Activated CD4-positive, alpha-beta memory T cell treated with anti-CD3 and anti-CD28 coated beads for 36 hours (primary cell): ENCODE measurements at places on chromosomes 5 and 9. TPM values are rescaled to one million over a fixed set of nuclear protein-coding genes. Genes with fewer than 3 reads are reported as not detected.

- no peaks in the 10 kb centered on the region for H3K27me3 ChIP-seq
- H3K36me3 ChIP-seq, result peaks cover under 1% of the 10 kb centered on the region
- peaks cover 51% of the 10 kb centered on the region for H3K4me1 ChIP-seq
- no peak for DNase-seq
- H3K27ac ChIP-seq, result peak overlapping the region; percentile 95
Measured at GRCh38 chr5:131210151-131210510, 39.4 kb downstream of the LYRM7 start.

DNA sequence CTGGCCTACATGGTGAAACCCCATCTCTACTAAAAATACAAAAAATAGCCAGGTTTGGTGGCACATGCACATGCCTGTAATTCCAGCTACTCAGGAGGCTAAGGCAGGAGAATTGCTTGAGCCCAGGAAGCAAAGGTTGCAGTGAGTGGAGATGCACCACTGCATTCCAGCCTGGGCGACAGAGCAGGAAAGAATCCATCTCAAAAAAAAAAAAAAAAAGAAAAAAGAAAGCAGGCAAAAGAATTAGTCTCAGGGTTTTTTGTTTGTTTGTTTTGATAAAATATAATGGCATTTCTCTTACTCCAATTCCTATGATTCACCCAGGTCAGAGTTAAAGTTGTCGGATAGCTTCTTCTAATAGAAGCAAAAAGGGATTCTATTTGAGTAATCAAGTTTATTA lies 67.0 kb upstream of the ATG10 start:
- no peak overlapping the region for H3K4me3 ChIP-seq
- no peaks in the 10 kb centered on the region for H3K27me3 ChIP-seq
- H3K4me1 ChIP-seq, result no peaks in the 10 kb centered on the region

DNA sequence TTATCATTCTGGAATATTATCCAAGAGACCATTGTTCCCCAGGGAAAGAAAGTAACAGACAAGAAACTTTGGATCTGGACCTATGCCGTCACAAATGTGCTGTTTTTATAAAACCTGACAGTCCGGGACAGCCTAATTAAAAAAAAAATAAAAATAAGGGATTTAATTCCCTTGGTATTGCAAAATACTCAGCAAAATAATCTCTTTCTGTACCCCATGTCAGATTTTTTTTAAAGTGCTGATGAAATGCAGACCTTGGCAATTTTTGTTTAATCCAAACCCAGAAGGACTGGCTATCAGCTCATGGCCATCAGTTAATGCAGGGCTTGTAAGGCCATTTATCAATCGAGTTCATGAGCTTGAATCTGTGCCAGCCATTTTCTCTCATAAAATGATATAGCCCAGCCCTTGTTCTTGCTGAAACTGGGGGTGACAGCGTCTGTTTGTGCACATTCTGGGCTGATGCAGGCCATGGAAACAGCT lies 162.7 kb upstream of the S1PR3 start:
- H3K4me3 ChIP-seq, result no peak overlapping the region
- H3K36me3 ChIP-seq, result no peaks in the 10 kb centered on the region
- H3K27ac ChIP-seq, result no peak overlapping the region
- H3K4me1 ChIP-seq, result no peaks in the 10 kb centered on the region

The SPEF2 gene
- 10.6 TPM for total RNA-seq

The IFNB1 gene
- total RNA-seq, result 0.26 TPM

The TEK gene
- total RNA-seq, result not detected

- H3K27me3 ChIP-seq, result peaks cover 2% of the 10 kb centered on the region
- H3K4me1 ChIP-seq, result no peaks in the 10 kb centered on the region
- DNase-seq, result no peak
- H3K27ac ChIP-seq, result no peak overlapping the region
Measured at GRCh38 chr5:77867194-77867691, 91.1 kb upstream of the TBCA start.

GRCh38 chr5:133034064-133034463 lies 7.7 kb upstream of the ZCCHC10 start:
- H3K27ac ChIP-seq, result no peak overlapping the region
- DNase-seq, result no peak
- H3K4me1 ChIP-seq, result no peaks in the 10 kb centered on the region
- no peak overlapping the region for H3K4me3 ChIP-seq

The MVB12B gene
- 1.4 TPM for total RNA-seq

The TNFSF15 gene
- 0.14 TPM for total RNA-seq

The TRMT10B gene
- total RNA-seq, result 11.5 TPM

GRCh38 chr5:108345541-108346171 lies 36.2 kb downstream of the FBXL17 start:
- H3K4me1 ChIP-seq, result no peaks in the 10 kb centered on the region
- peaks cover 3% of the 10 kb centered on the region for H3K36me3 ChIP-seq
- no peak for DNase-seq

GRCh38 chr5:13553896-13554295 lies 390.6 kb downstream of the DNAH5 start:
- H3K36me3 ChIP-seq, result no peaks in the 10 kb centered on the region
- no peak overlapping the region for H3K4me3 ChIP-seq
- H3K4me1 ChIP-seq, result no peaks in the 10 kb centered on the region
- H3K27ac ChIP-seq, result no peak overlapping the region
- no peak for DNase-seq
- no peaks in the 10 kb centered on the region for H3K27me3 ChIP-seq

DNA sequence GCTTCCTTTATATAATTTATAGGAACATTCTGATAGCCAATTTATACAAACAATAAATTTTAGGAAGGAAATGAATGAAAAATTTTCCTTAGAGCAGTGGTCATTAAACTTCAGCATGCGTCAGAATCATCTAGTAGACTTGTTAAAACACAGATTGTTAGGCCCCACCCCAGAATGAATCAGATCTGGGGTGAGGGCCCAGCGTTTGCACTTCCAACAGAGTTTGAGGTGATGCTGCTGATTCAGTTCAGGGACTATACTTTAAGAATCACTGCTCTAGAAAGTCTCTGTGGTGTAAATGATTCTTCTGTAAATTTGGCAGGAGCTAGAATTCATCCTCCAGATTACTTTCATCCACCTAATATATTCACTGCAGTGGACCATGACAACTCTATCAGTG lies 80.4 kb downstream of the SLC12A2 start:
- H3K4me1 ChIP-seq, result no peaks in the 10 kb centered on the region
- H3K27ac ChIP-seq, result no peak overlapping the region
- peaks cover 35% of the 10 kb centered on the region for H3K36me3 ChIP-seq
- H3K4me3 ChIP-seq, result no peak overlapping the region

DNA sequence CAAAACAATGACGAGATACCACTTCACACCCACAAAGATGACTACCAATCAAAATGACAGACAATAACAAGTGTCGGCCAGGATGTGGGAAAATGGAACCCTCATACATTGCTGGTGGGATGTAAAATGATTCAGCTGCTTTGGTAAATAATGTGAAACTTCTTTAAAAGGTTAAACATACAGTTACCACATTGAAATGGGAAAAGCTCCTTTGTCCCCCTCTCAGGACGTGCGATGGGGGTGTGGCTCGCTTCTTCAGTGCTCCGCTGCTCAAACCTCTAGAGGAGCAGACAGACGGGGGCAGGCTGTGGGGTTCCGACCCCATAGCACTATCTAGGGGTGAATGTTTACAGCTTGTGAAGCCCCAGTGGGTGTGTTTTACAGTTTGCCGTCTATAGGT lies 8.0 kb upstream of the PLPP6 start:
- DNase-seq, result no peak
- no peaks in the 10 kb centered on the region for H3K27me3 ChIP-seq
- H3K36me3 ChIP-seq, result no peaks in the 10 kb centered on the region
- no peak overlapping the region for H3K27ac ChIP-seq
- no peaks in the 10 kb centered on the region for H3K4me1 ChIP-seq

The OR1J2 gene
- total RNA-seq, result not detected

The PCDHA5 gene
- not detected for total RNA-seq

- peak overlapping the region; percentile 98 for H3K4me3 ChIP-seq
- no peaks in the 10 kb centered on the region for H3K27me3 ChIP-seq
- H3K27ac ChIP-seq, result peak overlapping the region; percentile 96
- H3K36me3 ChIP-seq, result peaks cover 43% of the 10 kb centered on the region
Measured at GRCh38 chr9:130039528-130040147, 3.4 kb downstream of the FNBP1 start.

The HMMR gene
- total RNA-seq, result 109 TPM

DNA sequence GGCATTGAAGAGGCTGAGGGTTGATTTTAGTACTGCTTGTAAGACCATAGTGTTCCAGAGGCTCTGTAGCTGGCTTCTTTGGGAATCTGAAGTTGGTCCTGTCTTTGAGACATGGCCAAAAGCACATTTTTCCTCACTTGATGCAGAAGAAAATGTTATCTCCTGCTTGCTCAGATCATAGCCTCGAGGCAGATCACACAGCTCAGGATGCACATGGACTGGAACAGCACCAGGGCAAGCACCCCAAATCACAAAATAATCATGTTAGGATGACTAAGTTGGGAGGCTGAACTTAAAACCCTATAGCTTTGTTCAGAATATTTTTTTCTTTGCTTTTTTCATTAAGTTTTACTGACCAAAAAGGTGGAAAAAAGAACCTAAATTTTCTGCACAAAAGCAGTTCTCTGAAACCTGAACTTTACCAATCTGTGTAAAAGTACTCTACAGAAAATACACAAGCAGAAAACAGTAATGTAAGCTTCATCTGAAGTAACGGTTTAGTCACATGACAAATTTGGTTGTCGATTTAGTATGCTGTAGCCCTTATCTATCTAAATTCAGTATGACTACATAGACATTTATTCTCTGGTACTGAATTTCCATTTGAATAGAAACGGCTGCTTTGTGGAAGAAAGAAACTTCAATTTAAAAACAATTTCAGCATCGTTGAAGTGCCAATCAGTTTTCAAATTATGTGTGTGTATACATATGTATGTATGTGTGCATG lies 3.4 kb downstream of the KLHL9 start:
- H3K36me3 ChIP-seq, result peaks cover 26% of the 10 kb centered on the region
- peak overlapping the region; percentile 35 for H3K4me3 ChIP-seq
- DNase-seq, result no peak
- H3K27me3 ChIP-seq, result no peaks in the 10 kb centered on the region
- H3K27ac ChIP-seq, result no peak overlapping the region

- H3K4me3 ChIP-seq, result peak overlapping the region; percentile 55
- H3K4me1 ChIP-seq, result peaks cover 89% of the 10 kb centered on the region
- H3K27ac ChIP-seq, result peak overlapping the region; percentile 98
- H3K36me3 ChIP-seq, result peaks cover 33% of the 10 kb centered on the region
- H3K27me3 ChIP-seq, result no peaks in the 10 kb centered on the region
Measured at GRCh38 chr5:131279204-131279603, 15.4 kb downstream of the CDC42SE2 start.

- no peak overlapping the region for H3K27ac ChIP-seq
- DNase-seq, result no peak
- H3K36me3 ChIP-seq, result no peaks in the 10 kb centered on the region
- peaks cover 11% of the 10 kb centered on the region for H3K4me1 ChIP-seq
- H3K4me3 ChIP-seq, result no peak overlapping the region
Measured at GRCh38 chr9:8855046-8855445, 1055.5 kb upstream of the DMAC1 start.

The LCP2 gene
- total RNA-seq, result 212 TPM

GRCh38 chr5:89421035-89421434 lies 538.1 kb upstream of the MEF2C start:
- H3K36me3 ChIP-seq, result no peaks in the 10 kb centered on the region
- H3K4me3 ChIP-seq, result no peak overlapping the region
- no peaks in the 10 kb centered on the region for H3K4me1 ChIP-seq

GRCh38 chr9:70291446-70291845 lies 32.7 kb downstream of the SMC5 start:
- no peak overlapping the region for H3K27ac ChIP-seq
- peaks cover 15% of the 10 kb centered on the region for H3K4me1 ChIP-seq
- H3K4me3 ChIP-seq, result no peak overlapping the region
- H3K27me3 ChIP-seq, result no peaks in the 10 kb centered on the region

GRCh38 chr5:29972597-29972996 lies 1220.9 kb upstream of the CDH6 start:
- no peaks in the 10 kb centered on the region for H3K36me3 ChIP-seq
- no peaks in the 10 kb centered on the region for H3K27me3 ChIP-seq
- no peak overlapping the region for H3K4me3 ChIP-seq
- no peak for DNase-seq
- H3K4me1 ChIP-seq, result no peaks in the 10 kb centered on the region

The SLC36A3 gene
- not detected for total RNA-seq

The SLCO4C1 gene
- 0.31 TPM for total RNA-seq

The RNF208 gene
- total RNA-seq, result 3.4 TPM

- H3K4me1 ChIP-seq, result no peaks in the 10 kb centered on the region
- H3K27ac ChIP-seq, result no peak overlapping the region
- no peak overlapping the region for H3K4me3 ChIP-seq
- H3K36me3 ChIP-seq, result peaks cover 2% of the 10 kb centered on the region
Measured at GRCh38 chr5:111737716-111738115, 19.3 kb downstream of the NREP start.

GRCh38 chr9:36191686-36192085 lies 965 bp downstream of the CLTA start:
- no peak for DNase-seq
- H3K27me3 ChIP-seq, result no peaks in the 10 kb centered on the region
- peak overlapping the region; percentile 94 for H3K4me3 ChIP-seq
- peaks cover 23% of the 10 kb centered on the region for H3K36me3 ChIP-seq
- peaks cover 45% of the 10 kb centered on the region for H3K4me1 ChIP-seq
- H3K27ac ChIP-seq, result peak overlapping the region; percentile 86

DNA sequence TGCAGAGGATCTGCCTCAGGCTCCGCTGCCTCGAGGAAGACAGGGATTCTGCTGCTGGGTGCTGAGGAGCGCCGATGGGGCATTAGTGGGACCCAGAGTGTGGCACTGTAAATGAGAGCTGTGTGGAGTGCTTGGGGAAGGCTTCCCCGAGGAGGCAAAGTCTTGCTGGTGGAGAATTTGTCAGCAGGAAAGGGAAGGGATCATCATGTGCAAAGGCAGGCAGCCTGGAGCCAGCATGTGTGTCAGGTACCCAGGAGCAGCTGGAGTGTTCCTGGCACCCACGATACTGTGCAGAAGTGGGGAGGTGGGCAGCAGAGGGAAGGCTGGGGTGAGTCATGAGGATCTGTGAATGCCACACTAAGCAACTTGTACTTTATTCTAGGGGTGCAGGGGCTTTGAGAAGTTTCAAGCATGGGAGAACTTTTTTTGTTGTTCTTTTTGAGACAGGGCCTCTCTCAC lies 12.3 kb downstream of the B4GALT7 start:
- DNase-seq, result no peak
- no peaks in the 10 kb centered on the region for H3K27me3 ChIP-seq
- H3K36me3 ChIP-seq, result no peaks in the 10 kb centered on the region

The MYORG gene
- 2.9 TPM for total RNA-seq

- no peaks in the 10 kb centered on the region for H3K27me3 ChIP-seq
- no peaks in the 10 kb centered on the region for H3K4me1 ChIP-seq
- H3K36me3 ChIP-seq, result no peaks in the 10 kb centered on the region
- H3K4me3 ChIP-seq, result no peak overlapping the region
Measured at GRCh38 chr9:7690014-7690413, 109.6 kb downstream of the DMAC1 start.

The LCN1 gene
- total RNA-seq, result not detected

The HEMGN gene
- 0.99 TPM for total RNA-seq
